Right ventricle myocardium inferior (tissue), 1 donor: ENCODE measurements at places on chromosomes 12 and 14.

DNA sequence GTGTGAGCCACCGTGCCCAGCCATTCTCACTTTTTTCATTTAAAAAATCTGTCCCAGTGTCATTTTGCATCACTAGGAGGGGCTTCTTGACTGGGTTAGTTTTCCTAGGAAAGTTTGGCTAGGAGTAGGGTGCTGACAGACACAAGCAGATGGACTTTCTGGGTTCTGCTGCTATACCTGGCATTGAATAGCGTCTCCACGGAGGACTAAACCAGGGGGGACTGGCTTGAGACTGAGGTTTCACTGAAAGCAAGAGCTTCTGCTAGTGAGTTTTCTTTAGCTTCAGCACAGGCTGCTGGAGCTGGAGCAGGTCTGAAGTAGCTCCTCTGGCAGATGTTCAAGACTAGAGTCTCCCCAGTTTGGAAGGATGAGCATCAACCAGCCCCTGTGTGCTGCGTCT, 1.4 kb downstream of the SLC10A1 start:
- no peak for DNase-seq

DNA sequence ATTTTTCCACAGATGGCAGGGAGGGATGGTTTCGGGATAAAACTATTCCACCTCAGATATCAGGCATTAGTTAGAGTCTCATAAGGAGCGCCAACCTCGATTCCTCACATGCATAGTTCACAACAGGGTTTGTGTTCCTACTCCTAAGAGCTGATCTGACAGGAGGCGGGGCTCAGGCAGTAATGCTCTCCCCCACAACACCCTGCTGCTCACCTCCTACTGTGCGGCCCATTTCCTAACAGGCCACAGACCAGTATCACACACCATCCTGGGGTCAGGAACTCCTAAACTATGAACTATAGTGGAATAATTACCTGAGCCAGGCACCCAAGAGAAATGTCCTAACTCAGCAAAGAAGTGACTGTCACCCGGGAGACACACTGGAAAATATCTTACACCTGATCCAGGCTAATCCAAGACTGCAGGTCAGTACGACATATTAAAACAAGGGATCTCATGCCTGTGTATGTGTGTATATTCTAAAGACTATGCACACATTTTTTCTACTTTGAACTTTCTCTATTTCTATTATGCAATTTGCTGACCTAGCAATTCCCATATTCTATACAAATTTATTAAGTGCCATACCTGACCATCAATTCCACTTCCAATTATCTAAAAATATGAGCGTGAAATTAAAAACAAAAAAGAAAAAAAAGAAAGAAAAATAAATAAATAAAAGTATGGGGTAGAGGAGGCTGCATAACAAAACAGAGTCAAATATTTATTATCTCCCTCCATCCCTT, 4.7 kb downstream of the NAA25 start:
- DNase-seq, result no peak

DNA sequence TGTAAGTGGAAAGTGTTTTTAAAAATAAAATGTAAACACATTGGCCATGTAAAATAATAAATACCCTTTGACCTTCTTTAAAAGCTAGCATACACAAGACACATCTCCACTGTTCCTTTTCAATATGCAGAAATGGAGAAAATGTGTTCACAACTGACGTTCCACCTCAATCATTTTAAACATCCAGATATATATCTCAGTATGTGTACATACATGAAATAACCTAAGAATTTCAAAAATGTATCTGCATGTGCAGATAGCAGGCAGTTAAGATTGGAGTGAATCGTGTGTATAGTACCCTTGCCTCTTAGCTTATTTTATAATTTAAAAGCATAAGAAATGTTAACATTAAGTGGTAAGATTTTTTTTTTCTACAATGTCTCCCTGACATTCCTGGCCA, 406.2 kb upstream of the FLRT2 start:
- DNase-seq, result no peak

- DNase-seq, result no peak
Measured at GRCh38 chr14:21525571-21525961, 580 bp downstream of the SALL2 start.

GRCh38 chr14:71911669-71912068, 20.6 kb upstream of the RGS6 start:
- DNase-seq, result no peak

- no peak for DNase-seq
Measured at GRCh38 chr14:88005050-88005481, at the start of gene GPR65. GPR65 (plus strand) TSS chr14:88005135; CDS start chr14:88010848, 5,713 bp downstream.

DNA sequence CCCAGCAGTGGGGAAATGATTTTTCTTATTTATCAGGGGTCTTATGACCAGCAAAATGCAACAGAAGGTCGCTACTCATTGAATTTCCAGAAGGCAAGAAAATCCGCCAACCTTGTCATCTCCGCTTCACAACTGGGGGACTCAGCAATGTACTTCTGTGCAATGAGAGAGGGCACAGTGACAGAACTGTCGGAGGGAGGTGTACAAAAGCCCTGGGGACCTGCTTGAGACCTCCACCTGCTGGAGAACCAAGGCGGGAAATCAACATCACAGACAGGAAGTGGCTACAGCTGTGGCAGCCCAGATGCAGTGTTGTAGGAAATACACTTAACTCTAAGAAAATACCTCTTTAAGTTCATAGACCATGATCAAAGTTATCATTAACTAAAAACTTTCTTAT, 250.9 kb upstream of the OR4E1 start:
- DNase-seq, result no peak

- DNase-seq, result no peak
Measured at GRCh38 chr14:95464514-95464913, 51.9 kb downstream of the SYNE3 start.

DNA sequence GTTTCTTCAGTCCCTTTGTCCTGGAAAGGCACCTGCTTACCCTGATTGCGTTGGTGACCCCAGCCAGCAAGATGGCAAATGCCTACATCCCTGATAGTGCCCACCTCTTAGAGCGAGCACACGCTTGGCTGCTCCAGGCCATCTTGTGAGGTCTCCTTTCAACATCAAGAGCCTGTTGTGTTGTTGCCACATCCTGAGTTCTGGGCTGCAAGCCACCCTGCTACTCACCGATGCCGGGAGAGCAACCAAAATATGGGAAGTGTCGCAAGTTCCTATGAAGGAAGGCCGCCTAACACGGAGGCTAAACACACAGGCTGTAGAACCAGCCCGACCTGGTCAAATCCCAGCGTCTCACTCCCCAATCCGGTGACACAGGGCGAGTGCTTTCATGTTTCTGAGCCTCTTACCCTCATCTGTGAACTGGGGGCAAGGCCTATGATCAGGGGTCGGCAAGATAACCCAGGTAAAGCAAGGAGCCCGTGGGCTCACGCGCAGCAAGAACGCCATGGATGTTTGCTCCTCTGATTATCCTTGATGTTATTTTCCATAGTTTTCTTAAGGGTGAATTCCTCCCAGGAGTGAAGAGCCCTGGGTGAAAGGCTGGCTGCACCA, 98.4 kb downstream of the LGMN start:
- peak; percentile 85 for DNase-seq

DNA sequence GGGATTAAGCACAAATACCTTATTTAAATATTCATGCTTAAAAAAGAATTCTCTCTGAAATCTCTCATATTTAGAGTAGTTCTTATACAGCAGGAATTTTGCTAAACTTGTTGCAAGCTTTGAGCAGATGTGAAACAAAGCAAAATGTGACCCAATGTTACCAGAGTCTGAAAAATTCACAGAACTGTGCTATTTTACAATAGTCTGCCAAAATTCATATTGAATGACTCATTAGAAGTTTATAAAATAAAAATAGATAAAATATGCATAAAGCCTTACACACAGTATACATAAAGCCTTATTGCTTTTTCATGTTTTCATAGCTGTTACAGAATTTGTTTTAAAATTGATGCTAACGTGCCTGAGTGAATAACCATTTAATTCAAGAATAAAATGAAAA, 17.8 kb upstream of the RHOJ start:
- DNase-seq, result no peak

GRCh38 chr12:41924111-41924510, 220.6 kb downstream of the GXYLT1 start:
- DNase-seq, result no peak

DNA sequence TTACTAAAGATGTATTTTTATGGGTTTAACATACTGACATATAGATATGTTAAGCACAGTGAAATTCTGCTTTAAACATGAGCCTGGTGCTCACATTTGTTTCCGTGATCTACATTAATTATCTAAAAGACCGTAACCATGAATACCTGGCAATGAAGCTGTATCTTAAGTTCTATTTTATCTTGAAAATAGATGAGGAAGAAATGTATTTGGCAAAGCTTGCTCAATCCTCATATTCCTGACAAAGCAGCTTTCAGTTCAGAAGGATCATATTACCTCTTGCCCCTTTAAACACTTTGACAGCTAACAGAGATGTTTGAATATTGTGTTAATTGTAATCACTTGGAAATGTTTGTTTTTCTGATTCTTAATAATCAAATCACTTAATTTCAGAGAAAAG, 9.8 kb downstream of the EPYC start:
- no peak for DNase-seq

- no peak for DNase-seq
Measured at GRCh38 chr14:97153527-97153926, 356.3 kb downstream of the VRK1 start.

DNA sequence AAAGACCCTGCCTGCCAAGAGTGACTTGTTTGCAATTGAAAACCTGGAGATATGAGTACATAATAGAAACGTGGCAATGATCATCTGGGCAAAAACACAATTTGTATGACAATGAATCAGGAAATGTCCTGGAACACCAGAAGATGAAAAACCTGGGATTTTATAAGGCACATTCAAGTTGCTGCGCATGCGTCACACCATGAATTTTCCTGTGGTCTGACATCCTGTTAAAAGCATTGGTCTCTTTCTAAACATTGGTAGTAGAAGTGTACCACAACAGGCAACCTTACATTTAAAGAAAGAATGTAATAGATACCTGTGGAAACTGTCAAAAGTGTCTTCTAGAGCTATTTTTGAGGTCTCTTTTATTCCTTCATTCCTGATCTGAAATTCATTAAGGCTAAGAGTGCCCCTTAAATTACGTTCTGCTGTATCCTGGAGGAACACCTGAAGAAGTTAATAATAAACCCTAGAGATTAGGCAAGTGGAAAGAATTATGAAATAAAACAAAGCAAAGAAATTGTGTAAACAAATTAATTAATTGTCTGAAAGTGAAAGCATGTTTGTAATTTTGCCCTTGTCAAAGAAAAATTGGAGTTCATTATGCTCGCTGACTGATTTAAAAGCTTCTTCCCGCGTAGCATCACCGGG, 676.5 kb downstream of the DIO2 start:
- DNase-seq, result no peak

- DNase-seq, result no peak
Measured at GRCh38 chr12:62606654-62607053, 140.0 kb downstream of the MON2 start.
